ENCODE measurements at places on chromosomes 2 and 18.

GRCh38 chr18:11724781-11725180 lies 35.7 kb downstream of the GNAL start:
- DNase-seq, result no peak

DNA sequence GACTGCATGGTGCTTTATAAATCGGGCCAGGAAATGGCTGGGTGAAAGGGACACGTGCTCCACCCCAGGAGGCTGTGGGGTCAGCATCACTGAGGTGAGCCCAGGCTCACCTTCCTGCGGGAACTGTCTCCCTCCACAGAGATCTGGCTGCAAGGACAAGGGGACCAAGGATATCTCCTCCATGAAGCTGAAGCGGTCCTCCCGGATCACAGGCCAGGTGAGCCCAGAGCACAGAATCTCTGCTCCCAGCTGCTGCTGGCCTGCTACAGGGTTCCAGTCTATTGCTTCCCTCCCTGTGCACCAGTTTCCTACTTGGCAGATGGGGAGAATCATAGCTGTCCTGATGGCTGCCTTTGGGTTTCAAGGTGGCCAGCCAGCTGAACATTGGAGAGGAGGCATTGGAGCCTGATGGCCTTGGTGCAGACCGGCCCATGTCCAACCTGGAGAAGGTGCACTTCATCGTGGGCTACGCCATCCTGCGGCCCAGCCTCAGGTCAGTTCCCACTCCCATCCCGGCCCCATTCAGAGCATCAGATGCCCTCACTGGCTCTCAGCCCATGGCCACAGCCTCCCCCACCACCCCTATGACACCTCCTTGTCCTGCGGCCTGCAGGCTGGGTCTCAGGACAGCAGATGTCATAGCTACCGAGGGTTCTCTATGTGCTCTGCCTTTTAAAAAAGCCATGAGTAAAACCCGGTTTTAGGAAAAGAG lies 33.7 kb upstream of the GPR17 start:
- no peak for DNase-seq

GRCh38 chr2:41326851-41327250 lies 721.0 kb upstream of the PKDCC start:
- no peak for DNase-seq

DNA sequence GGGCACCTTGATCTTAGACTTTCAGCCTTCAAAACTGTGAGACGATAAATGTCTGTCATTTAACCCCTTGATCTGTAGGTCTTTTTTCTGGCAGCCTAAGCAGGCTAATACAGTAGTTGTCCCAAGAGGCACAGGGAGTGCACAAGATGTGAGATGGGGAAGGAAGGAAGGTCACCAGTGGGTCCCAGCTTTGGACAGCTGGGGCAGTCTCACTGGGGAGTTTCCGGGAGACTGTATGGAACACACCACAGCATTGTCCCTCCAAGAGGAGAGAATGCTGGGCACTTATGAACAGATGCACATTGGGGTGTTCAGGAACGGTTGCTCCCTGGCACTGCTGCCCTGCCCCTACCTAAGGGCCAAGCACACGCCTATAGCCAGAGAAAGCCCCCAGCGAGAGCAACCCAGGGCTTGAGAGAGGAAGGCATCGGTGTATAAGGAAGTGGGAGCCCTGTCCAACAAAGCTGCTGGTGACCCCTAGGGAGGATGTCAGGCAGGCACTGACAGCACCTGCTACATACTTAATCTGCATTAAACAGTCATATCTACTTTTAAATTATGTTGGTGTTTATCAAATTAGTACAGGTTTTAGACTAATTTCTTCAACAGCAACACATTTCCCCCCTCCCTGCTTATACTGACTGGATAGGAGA lies 11.6 kb upstream of the NCK2 start:
- no peak for DNase-seq

GRCh38 chr2:210277133-210277532 lies 37.8 kb downstream of the MYL1 start:
- no peak for DNase-seq

DNA sequence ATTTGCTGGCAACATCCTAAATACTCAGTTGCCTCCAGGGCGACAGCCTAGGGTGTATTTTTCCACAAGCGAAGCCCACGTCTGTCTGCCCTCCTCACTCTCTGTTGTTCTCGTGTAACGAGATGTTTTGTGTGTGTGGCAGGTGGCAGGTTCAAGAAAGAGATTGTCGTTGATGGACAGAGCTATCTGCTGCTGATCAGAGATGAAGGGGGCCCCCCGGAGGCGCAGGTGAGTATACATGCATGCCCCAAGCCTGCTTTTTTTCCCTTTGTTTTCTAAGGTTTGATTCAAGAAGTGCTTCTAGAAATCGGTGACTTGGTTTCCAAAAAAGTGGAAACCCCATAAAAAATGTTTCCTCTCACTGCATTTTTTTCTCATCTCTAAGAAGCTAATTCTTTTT lies 247.0 kb downstream of the AGAP1 start:
- peak; percentile 10 for DNase-seq

DNA sequence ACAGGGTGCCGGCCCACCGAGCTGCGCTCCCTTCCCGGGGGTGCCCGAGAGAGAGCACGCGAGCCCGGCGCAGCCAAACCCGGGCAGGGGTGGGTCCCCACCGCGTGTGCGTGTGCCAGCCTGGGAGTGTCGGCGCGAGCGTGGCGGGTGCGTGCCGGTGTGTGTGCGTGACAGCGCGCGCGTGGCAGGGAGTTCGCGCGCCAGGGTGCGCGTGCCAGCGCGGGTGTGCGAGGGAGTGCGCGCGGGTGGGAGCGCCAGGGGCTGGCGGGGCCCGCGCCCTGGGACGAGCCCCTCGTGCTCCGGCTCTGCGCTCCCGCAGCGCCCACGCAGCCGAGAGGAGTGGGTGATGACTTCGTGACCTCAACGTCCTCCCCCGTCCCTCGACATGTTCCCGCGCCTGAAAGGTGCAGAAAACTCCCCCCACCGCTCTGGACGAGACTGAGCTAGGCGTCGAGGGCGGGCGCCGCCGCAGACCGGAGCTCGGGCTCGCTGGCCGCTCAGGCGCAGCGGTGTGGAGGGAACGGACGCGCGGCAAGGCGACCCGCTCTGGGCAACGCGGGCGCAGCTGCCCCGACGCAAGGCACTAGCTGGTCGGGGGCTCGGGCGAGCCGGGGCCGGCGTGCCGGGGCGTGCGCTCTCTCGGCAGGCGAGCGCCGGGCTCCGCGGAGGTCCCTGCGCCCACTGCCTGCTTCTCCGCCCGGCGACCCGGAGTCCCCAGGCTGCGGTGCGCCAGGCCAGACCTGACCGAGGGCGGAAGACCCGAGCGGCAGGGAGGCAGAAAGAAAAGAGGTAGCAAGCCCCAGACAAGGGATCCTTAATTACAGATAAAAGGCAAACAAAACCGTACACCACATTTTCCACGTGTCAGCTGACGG lies 582.8 kb downstream of the ZEB2 start:
- DNase-seq, result peak; percentile 43

DNA sequence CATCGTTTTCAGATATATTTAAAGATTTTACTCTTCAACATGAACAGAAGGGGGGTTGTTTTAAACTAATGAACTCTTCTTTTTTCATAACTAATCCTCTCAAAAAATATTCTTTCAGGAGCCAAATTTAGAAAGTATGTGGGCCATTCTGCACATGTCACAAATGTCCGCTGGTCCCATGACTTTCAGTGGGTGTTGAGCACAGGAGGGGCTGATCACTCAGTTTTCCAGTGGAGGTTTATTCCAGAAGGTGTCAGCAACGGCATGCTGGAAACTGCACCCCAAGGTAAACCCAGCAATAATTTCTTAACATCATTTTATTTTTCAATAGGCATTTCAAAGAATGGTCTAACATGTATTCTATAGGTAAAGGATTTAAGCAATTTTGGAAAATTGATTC lies 136.0 kb downstream of the EML6 start:
- no peak for DNase-seq

DNA sequence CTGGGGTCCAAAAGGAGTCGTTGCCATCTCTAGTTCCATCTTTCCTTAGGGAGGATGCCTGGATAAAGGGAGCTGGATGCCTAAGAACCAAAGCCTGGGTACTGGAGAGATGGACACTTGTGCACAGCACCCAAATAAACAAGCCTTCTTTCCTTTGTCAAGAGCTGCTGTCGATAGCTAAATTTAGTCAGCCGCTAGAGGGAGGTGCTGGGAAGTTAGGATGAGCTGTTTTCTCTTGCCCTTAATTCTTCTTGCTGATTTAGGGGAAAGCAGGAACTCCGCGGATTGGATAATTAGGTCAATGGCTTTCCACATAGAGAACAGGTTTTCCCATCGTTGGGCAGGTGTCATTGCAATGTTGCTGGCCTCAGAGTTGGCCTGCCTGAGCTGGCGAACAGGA lies 30.9 kb upstream of the SERPINB12 start:
- peak; percentile 20 for DNase-seq

- DNase-seq, result no peak
Observed at GRCh38 chr18:74515620-74516231, 18.6 kb upstream of the CNDP1 start.

- no peak for DNase-seq
Observed at GRCh38 chr2:164593959-164594358, 27.3 kb downstream of the GRB14 start.

DNA sequence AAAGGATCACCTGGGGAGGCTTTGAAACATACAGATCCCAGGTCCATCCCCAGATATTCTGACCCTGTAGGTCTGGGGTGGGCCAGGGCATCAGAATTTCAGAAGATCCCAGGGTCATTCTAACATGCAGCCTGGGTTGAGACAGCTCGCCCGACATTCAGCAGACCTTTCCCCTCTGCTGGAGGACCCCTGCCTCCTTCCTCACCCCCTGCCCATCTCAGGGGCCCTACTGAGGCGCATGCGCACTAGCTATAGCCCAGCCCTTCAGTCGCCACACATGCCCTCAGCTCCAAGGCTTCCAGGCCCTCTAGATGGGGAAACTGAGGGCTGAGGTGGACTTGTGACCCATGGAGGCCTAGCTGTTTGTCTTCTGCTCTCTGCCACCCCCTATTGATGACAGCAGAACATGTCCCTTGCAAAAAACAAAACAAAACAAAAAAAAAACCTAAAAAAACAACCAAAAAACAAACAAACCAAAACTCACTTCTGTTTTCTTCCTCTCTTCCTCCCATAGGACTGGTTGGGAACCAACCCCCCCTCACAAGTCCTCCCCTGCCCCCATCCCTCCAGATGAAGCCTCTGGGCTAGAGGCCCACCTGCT lies 91.3 kb downstream of the ZBTB7C start:
- DNase-seq, result no peak

- DNase-seq, result no peak
Observed at GRCh38 chr2:4272261-4272858, 569.0 kb downstream of the DCDC2C start.

DNA sequence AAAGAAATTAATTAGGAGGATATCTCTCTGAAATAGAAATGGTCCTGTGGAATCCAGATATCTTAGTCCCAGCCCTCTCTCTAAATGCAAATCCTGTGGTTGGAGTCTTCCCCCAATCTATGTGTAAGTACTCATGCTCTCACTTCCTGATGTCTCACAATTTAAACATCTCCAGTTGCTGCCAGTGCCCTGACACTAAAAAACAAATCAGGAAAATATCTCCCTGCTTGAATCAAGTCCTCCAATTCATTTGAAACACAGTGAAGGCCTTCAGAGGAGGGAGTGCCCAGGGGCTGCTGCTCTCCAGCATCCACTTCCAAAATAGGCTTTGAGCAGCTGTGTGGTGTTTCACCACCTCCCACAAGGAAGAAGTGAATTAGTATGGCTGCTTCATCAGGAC lies 413.8 kb downstream of the RAD51AP2 start:
- no peak for DNase-seq

DNA sequence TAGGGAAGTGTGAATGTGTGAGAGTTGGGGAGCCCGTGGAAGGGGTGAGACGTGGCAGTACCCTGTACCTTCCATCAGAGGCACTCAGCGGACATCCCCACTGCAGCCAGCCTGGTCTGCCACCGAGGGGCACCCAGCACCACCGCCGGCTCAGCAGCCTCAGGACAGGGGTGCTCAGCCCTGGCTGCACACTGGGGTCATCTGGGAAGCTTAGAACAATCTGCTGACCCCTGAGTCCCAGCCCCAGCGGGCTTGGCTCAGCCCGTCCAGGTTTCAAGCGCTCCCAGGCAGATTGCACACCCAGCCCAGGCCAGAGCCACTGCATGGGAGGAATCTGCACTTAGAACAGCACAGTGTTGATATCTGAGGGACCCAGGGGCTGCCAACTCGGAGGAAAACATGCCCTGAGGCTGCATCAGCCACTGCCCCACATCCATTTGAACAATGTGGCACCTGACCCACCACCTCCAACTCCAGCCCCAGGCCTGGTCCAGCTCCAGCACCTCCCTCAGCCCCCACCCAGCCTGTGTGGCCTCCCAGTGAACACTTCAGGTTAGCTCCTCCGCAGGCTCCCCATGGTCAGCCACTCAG lies 147.1 kb upstream of the OTOS start:
- DNase-seq, result no peak

GRCh38 chr18:23971666-23972230 lies 42.8 kb upstream of the TTC39C start:
- DNase-seq, result no peak

GRCh38 chr2:173588931-173589369 lies 234.3 kb downstream of the CDCA7 start:
- DNase-seq, result no peak

DNA sequence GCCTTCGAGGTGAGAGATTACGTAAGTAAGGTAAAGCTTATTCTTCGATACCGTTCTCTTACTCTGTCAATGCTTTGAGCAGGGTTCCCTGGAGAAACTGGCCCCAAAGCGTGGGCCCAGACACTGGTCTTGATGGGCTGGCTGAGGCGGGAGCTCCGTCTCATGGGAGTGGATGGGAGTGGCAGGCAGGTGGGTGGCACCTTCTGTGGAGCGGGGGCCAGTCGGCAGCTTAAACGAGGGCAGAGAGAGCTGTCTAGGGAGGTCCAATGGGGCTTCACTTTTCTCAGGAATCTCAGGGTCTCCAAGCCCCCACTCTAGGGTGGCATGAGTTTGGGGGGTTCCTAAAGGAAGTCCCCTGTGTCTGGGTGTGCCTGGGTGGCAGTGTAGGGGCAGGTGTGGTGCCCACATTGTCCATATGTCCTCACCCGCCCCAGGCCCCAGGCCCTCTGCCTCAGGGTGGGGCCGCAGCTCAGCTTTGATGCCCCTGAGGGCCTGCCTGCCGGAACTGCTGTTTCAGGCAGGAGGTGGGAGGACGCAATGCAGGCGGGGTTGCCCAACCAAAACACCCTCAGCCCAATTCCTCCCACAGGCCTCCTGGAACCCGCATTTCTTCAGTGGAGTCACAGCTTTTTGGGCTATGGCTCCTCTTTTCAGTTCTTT lies 32.5 kb upstream of the FOSL2 start:
- no peak for DNase-seq

DNA sequence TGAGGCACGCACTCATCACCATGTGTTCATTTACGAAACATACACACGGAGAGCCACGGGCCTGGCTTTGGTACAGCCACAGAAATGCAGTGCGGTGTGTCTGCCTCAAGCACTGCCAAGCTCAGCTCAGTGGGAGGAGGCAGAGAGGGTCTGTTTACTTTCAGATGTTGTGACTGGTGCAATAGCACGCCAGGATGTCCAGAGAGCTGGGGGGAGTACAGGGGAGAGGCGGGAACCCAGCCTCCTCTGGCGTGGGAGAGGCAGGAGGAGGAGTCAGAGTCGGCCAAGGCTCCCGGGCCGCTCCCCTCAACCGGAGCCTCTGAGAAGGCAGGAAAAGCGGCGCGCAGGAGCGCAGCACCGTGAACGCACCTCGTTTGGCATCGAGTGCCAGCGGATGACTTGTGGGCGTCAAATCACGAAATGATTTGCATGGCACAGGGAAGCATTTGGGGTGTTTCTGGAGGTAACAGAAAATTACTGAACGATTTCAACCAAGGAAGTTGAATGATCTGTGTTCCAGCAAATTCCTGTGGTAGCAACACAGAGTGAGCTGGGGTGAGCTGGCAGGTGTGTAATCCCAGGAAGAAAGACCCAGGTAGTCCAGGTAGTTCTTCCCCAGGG lies 143.0 kb downstream of the ZNF516 start:
- no peak for DNase-seq

- DNase-seq, result peak; percentile 94
Observed at GRCh38 chr2:28566521-28567041, 70.7 kb downstream of the PLB1 start.

Data from activated CD4-positive, alpha-beta T cell treated with anti-CD3 and anti-CD28 coated beads for 48 hours (primary cell).